Osteocyte (in vitro differentiated cells): ENCODE measurements at places on chromosomes 16 and 17. TPM values are rescaled to one million over a fixed set of nuclear protein-coding genes. Genes with fewer than 3 reads are reported as not detected.

DNA sequence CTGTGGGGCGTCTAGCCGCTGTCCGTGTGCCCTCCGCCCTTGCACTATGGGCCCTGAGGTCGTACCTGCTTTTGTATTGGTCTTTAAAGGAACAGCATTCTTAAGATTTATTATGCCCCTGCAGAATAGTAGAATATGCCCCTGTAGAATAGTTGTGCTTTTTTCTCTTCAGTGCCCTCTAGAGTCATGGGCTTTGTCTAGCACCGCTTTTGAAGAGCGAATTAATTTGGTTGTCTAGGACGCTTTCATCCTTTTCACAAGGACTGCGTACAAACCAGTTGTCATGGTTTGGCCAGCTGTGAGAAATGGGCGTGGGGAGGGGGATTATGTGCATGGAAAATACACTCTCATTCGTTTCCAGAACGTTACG is 621 bp downstream of the CEP95 start:
- peaks cover 52% of the 10 kb centered on the region for H3K36me3 ChIP-seq
- H3K27me3 ChIP-seq = no peaks in the 10 kb centered on the region
- peak overlapping the region; percentile 100 for H3K4me3 ChIP-seq
- H3K4me1 ChIP-seq = peaks cover 32% of the 10 kb centered on the region
- DNase-seq = no peak
- peak overlapping the region; percentile 100 for H3K27ac ChIP-seq

DNA sequence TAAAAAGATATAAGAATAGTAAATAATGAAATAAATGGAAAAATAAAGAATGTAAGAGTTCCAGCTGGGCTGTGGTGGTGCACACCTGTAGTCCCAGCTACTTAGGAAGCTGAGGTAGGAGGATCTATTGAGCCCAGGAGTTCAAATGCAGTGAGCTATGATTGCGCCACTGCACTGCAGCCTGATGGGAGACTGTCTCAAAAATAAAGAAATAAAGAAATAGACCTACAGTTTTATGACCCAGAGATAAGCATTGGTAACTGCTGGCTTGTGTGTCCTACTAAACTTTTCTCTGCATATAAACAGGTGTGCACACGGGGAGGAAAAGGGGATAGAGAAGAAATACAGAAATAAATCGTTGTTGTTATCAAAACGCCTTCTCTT is 7.8 kb upstream of the PDP2 start:
- H3K4me1 ChIP-seq = peaks cover 26% of the 10 kb centered on the region
- peak overlapping the region; percentile 82 for H3K27ac ChIP-seq
- H3K36me3 ChIP-seq = no peaks in the 10 kb centered on the region
- no peak for DNase-seq

GRCh38 chr16:84471316-84471715 is 33.1 kb downstream of the MEAK7 start:
- H3K4me1 ChIP-seq = no peaks in the 10 kb centered on the region
- no peaks in the 10 kb centered on the region for H3K27me3 ChIP-seq
- H3K36me3 ChIP-seq = peaks cover 25% of the 10 kb centered on the region
- no peak overlapping the region for H3K4me3 ChIP-seq

DNA sequence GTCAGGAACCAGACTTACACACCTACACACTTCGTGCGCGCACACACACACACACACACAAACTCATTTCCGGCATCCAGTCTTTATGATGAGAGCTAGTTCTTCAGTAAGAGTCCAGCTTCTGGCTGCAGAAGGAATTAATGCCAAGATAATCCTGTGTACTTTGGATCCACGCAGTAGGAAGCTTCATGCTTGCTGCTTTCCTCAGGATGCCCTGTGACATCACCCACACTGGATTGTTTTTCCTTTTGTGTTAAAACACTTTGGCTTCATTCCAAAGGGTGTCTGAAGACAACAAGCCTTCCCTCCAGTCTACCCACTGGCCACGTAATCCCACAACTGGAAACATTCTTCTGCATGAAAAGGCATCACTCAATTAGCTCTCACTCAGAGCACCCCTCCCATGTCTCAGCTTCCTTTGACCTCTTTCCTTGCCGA is 35.4 kb downstream of the KCNJ16 start:
- no peaks in the 10 kb centered on the region for H3K27me3 ChIP-seq
- no peaks in the 10 kb centered on the region for H3K36me3 ChIP-seq
- H3K27ac ChIP-seq = no peak overlapping the region
- no peak for DNase-seq
- H3K4me3 ChIP-seq = no peak overlapping the region

Gene IL17C
- total RNA-seq = not detected in 2 replicates

Gene HSD17B2
- 0.40 TPM in 1 of 2 replicates, not detected in the other for total RNA-seq

Gene TERB1
- 0.18 and 0.43 TPM in 2 replicates for total RNA-seq

Gene NMRAL1
- total RNA-seq = 55.0 and 61.4 TPM in 2 replicates

Gene PRR15L
- not detected in 2 replicates for total RNA-seq

Gene TBX21
- total RNA-seq = not detected in 2 replicates
